Stimulated activated CD4-positive, alpha-beta T cell treated with anti-CD3 and anti-CD28 coated beads, TNF-alpha, amount 100 ng/mL, for 1 hour (primary cell): ENCODE measurements at places on chromosomes 6 and 20.

GRCh38 chr6:156420172-156420993 is 356.8 kb upstream of the ARID1B start:
- DNase-seq, result no peak

GRCh38 chr6:113936093-113936934 is 34.6 kb downstream of the HDAC2 start:
- no peak for DNase-seq

- DNase-seq, result no peak
Measured at GRCh38 chr20:51487565-51488268, 54.8 kb downstream of the NFATC2 start.

GRCh38 chr6:56750686-56751085 is 108.0 kb upstream of the DST start:
- DNase-seq, result no peak

DNA sequence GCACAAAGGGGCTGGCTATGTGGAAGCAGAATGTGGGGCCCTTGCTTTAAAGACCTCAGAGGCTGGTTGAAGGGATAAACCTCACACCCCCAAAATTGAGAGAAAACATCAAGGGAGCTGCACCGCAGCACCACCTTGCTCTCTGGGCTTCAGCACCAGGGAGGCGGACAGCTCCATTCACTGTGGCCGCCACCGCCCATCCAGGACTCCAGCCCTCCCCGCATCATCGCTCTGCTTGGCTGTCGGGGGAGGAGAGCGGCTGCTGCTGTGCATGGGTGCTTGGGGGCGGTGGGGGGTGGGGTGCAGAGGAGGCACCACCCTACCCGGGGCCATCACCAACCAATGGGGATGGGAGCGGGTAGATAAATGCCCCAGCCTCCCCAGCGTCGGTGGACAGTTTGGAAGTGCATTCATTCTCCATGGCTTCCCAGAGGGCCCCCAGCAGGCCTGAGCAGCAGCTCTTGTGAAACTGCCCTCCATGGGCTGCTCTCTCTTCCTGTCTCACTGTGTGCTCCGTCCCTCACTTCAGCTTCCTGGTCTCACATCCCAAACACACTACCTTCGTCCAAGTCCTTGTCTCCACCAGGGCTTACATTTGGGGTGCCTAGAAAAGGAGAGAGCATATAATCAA is 75.7 kb upstream of the BHLHE23 start:
- no peak for DNase-seq

- no peak for DNase-seq
Measured at GRCh38 chr6:25122622-25123237, 156.4 kb upstream of the CARMIL1 start.

GRCh38 chr6:42604150-42604549 is 40.3 kb downstream of the UBR2 start:
- no peak for DNase-seq

DNA sequence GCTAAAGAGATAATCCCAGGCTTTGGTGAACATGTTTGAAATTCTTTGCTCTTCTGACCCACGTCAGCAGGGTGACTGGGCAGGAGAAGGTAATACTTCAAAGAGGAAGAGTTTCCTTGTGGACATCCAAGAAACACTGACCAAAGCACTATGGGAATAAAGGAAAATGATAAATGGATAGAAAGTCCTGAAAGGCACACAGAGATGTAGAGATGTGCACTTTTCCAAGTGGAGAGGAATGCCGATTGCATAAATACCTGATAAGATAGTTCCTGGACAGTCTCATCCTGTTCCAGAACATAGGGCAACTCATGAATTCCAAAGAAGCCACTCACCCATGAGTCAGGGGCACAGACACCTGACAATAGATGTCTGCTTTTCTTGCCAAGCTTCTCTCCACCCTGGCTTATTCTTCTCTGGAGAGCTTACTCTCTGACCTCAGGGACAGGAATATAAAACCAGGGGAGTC is 191.3 kb upstream of the FOXA2 start:
- DNase-seq, result no peak

DNA sequence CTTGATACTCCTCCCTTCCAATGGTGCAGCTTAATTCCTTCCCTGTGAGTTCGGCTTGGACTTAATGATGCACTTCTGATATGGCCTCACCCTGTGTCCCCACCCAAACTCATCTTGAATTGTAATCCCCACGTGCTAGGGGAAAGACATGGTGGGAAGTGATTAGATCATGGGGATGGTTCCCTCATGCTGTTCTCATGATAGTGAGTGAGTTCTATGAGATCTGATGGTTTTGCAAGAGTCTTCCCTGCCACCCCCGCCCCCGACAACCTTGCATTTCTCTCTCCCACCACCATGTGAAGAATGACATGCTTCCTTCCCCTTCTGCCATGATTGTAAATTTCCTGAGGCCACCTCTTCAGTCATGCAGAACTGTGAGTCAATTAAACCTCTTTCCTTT is 50.3 kb upstream of the HLA-G start:
- no peak for DNase-seq

DNA sequence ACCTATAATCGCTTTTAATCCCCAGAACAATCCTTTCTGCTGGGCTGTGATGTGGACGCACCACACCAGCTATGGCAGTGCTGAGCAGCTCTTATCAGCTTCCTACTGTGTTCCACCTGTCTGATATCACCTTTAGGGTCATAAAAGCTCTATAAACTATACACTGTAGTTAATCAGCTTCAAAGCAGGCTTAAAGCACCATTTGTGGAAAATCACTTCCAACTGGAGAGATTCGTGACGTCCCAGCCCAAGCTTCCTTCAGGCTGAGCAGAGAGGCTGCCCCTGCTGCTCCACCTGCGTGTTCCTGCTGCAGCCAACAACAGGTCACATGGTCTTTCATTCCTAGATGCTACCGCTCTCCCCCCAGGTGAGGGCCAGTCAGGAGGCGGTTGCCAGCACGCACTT is 156.5 kb downstream of the SMOC2 start:
- DNase-seq, result no peak

GRCh38 chr6:153334121-153334520 is 203.0 kb upstream of the RGS17 start:
- no peak for DNase-seq

- DNase-seq, result no peak
Measured at GRCh38 chr6:129607581-129608186, 102.3 kb downstream of the ARHGAP18 start.

DNA sequence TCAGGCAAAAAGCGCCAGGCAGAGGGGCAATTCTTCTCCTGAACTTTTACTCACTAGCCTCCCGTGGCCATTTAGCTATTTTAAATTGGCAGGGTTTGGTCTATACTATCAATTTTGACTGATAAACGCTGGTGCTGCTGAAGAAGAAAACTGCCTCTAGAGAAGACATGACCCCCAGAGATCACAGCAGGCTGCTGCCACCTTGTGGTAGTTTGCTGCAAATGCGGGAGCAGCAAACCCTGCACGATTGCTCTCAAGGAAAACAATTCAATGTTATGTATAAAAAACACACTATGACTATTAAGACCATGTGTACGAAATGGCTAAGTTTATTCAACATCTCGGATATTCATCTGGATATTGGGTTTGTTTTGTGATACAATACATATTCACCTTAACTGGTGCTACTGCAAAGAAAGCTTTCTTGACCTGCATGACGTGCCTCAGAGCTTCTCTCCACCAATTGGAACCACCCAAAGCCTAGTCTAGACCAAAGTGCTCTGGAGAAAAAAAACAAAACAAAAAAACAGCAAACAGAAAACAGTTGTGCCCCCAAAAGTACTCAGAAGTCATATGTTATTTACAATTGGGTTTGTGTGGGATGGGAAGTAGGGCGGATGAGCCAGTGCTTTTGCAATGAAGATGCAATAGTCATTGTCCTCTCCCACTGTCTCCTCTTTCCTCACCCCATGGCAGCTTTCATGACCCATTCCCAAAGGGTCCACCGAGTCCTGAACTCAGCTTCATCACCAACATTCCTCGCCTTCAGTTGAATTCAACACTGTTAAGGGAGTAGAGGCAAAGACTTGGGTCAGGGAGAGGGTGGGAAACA is 19.6 kb upstream of the IL17F start:
- peak; percentile 56 for DNase-seq

DNA sequence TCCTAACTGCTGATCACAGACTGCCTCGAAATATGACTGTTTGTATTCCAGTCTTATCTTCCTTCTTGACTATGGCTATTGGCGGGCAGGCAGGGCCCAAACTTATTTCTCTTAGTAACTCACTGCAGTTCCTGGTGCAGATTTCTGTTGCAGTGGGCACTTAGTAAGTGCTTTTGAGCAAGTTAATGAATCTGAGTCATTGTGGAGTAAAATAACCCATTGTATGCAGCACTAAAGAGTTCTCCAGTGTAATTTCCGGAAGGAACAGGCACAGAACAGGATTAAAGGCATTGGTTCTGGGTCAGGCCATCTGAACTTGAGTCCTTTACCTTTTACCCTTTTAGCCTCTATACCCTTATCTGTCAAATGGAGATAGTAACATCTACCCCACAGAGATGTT is 23.6 kb downstream of the SLC35F1 start:
- no peak for DNase-seq

GRCh38 chr20:44029848-44030230 is 115.2 kb downstream of the TOX2 start:
- DNase-seq, result no peak

GRCh38 chr6:158954753-158955152 is 45.2 kb downstream of the RSPH3 start:
- DNase-seq, result no peak
